Stimulated activated CD8-positive, alpha-beta memory T cell treated with anti-CD3 and anti-CD28 coated beads, Interleukin-7, amount 100 ng/mL, for 1 hour (primary cell): ENCODE measurements at places on chromosomes 4 and X.

DNA sequence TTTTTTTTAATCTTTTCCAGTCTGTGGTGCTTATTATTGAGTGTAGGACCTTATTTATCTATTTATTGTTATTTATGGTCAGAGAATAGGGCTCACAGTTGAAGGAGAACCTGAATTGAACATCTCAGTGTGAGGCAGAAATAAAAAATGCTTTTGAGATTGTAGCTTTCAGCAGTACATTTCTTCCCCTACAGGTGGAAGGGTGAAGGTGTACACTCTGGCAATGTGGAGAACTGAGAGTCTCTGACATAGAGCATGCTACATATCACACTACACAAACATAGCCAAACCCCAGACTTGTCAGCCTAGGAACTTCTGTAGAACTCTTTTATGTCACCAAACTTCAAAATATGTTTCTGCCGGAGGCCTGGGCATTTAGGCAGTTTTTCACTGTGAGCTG lies 140.2 kb downstream of the STIM2 start:
- no peak for DNase-seq

GRCh38 chr4:73533515-73534422 lies 52.2 kb downstream of the AFM start:
- DNase-seq = no peak

GRCh38 chr4:54498661-54499111 lies 159.1 kb upstream of the KIT start:
- no peak for DNase-seq

- DNase-seq = no peak
Observed at GRCh38 chr4:87688316-87688715, 38.2 kb downstream of the DMP1 start.

GRCh38 chr4:188534917-188535316 lies 395.7 kb downstream of the TRIML1 start:
- no peak for DNase-seq

DNA sequence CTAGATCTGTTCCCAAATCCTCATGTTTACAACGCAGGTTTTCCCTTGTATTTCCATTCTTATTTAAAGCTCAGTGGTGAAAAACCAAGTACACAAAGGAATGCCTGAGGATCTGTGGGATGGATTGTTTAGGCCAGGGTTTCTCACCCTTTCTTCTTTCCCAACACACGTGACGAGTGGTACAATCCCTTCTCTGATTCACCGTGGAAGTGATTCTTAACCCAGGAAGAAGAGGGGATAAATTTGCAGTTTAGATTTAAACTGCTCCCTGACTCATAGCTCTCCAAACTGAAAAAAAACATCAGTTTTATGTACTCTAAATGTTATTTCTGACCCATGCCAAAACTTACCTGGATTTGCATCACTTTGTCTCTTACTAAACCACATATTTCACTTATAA lies 17.0 kb downstream of the PAQR3 start:
- DNase-seq = no peak

- DNase-seq = no peak
Observed at GRCh38 chr4:160709026-160709425, 1454.8 kb downstream of the FSTL5 start.

GRCh38 chrX:104330966-104331365 lies 76.2 kb upstream of the ESX1 start:
- DNase-seq = no peak

DNA sequence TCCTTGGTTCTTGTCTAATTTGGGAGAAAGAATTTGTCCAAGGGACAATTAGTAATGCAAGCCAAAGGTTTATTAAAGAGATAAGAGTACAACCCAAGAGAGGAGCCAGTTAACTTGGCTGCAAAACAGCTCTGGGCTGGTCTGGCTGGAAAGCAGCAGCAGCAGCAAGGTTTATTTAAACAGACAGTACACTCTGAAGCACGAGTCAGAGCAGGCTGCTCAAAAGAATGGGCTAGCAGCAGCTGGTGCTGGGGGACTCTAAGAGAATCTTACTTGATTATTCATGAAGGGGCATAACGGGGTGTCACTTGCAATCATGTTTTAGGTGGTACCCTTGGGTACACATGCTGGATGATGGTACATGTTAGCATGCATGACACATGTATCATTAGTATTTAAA lies 17.1 kb upstream of the CT47C1 start:
- no peak for DNase-seq

DNA sequence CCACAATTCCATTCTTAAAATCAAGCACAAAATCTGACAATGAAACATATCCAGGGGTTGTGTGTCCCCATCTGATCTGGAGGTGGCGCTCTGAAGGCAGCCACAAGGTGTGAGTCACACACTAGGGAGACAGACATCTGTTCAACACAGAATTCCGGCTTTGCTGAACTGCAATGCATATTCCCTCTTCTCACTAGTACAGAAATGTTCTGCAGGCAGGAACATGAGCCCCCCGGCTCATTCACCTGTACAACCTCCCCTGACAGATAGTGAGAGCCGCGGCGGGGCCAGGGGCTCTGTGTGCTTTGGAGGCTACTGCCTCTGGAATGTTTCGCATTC lies 41.9 kb downstream of the WDR1 start:
- no peak for DNase-seq

DNA sequence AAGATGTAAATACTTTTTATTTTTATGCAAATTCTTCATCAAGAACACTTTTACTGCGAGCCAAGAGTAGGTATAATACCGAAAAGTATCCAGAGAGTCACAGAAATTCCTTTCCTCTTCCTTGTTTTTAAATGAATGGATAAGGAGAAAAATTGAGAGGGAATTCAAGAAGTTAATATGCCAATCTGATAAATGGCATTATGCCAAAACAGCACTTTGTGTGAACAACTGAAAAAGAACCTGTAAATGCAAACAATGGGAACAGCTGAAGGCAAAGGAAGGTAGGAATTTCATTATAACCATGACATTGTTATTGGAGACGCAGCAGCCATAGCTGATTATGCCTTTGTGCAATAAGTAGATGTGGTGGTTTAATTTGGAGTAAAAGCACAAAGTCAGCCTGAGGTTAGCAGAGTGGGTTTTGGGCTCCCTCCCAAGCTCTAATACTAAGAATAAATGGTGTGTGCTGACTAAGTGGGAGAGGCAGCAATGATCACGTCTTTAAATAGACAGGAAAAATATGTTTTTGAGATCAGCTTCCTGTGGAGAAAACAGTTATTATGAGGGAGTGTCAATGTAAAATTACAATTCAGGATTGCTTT lies 209.8 kb upstream of the NDST4 start:
- DNase-seq = no peak

DNA sequence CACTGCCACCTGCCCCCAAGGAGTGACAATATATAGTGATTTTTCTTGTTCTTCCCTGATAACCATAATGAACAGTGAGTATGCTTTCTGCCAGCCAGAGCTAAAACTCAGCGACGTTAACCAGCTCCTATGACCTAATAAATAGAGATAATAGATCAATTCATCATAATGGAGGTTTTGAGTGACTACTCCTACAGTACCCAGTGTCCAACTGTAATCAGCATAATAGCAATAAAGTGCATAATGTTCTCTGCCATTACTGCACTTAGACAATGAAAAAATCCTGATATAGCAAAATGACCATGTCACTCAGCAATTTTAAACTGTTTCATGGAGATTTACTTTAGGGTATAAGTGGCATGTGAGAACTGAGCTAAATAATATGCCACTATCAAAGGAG lies 20.7 kb upstream of the TXLNG start:
- no peak for DNase-seq

- DNase-seq = no peak
Observed at GRCh38 chr4:6963139-6963611, 53.5 kb downstream of the TBC1D14 start.

- DNase-seq = no peak
Observed at GRCh38 chrX:134247492-134247891, 10.5 kb downstream of the CCDC160 start.

DNA sequence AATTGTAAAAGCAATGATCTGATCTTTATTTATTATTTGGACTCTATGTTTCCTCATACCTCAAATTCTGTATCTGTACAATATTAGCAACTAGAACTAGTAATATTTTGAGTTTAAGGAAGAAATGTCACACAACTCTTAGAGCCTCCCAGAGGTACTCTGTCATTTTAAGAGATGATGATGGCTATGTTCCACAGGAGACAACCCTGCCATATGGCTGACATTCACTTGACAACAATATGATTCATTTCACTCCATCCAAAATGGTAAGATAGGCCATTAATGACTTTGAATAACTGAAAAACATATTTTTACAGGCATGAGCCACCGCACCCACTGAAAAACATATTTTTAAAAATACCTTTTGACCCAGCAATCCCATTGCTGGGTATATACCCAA lies 190.3 kb downstream of the MAML3 start:
- no peak for DNase-seq

DNA sequence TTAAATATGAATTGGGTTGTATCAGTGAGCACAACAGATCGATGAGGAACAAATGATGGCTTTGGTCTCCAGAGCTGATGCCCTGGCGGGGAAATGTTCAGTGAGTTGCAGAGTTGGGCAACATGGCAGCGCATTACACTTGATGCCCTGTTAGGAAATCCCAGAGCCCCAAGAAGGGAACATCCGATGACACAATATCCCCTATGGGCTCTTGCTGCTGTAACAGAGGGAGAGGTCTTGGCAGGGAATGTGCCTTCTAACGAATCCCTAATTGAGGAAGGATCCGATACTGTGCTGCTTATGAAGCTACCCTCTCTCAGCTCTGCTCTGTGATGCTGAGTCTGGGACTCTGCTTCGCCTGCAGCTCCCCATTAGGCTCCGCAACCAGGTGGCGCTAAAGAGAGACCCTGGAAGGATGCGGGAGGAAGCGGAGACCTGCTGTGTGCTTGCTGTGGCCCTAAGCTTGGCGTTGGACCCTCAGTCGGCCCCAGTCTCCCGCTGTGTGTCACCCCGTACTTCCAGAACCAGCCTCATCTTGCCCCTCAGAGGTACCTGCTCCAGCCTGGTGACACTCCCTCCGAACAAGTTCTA lies 38.9 kb downstream of the PDHA1 start:
- peak; percentile 25 for DNase-seq

DNA sequence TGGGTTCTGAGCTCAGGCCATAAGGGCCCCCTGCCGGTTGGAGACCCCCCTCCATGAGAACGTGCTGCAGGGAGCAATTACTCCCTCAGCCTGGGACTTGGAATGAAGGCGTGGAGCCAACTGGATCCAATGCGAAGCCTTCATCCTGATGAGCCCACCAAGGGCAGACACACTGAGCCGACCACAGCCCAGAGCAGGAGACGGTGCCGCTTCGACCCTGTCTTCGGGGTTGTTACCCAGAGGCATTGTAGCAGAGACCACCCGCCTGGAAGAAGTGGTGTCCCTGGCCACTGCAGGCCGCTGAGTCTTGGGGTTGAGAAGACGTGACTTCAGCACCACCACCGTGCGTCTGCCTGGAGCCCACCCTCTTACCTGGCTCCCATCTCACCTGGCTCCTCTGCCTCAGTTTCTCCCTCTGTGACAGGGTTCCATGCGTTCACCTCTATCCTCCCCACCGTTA lies 7.0 kb upstream of the NKX1-1 start:
- no peak for DNase-seq

- DNase-seq = no peak
Observed at GRCh38 chr4:140472156-140472555, 25.9 kb downstream of the MGAT4D start.

DNA sequence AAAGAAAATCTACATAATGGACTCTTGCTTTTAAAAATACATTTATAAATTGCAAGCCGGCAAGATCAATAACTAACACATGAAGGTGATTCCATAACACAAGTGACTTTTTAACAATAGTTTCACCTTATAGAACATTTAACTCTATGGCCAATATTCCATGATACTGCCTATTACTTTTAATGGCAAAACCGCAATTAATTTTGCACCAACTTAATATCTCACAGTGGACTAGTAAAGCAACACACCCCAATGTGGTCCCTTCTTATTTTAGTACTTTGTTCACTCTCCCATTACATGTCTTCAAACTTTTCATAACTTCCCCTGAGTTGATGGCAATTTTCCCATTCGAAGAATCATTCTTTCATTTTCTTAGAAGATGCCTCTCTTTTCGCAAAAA lies 351.6 kb upstream of the F9 start:
- DNase-seq = no peak

DNA sequence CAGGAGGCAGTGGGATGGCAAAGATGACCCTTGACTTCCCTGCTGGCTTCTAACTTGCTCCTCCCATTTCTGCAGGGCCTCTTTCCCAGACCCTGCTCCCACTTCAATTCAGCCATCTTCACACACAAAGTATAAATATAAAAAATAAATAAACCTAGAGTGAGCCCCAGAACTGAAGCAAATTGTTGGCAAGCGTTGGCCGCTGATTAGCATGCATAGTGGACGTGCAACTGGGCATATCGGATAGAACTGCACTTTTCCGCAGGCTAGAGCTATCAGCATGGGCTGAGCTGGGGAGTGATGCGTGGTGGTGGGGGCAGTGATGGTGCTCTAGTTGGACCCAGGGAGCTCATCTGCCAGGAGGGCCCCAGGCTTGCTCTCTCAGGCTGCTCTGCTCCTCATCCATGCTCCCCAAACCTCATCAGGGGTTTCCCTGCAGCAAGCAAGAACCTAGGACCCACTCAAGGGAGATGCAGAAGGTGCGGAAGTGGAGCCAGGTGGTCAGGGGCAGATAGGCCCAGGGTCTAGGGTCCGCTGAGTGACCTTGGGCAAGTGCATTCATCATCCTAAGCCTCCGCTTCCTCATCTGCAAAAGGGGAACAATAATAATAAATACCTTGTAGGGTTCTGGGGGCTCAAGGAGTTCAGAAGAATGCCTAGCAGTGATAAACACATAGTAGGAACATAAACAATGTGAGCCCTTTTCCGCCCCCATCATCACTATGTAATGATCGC lies 146.8 kb upstream of the PJA1 start:
- DNase-seq = no peak

- DNase-seq = no peak
Observed at GRCh38 chrX:46617906-46618305, 44.3 kb downstream of the CHST7 start.

GRCh38 chr4:146235654-146236177 lies 21.4 kb downstream of the REELD1 start:
- no peak for DNase-seq

GRCh38 chr4:30454504-30454903 lies 265.7 kb upstream of the PCDH7 start:
- DNase-seq = no peak

DNA sequence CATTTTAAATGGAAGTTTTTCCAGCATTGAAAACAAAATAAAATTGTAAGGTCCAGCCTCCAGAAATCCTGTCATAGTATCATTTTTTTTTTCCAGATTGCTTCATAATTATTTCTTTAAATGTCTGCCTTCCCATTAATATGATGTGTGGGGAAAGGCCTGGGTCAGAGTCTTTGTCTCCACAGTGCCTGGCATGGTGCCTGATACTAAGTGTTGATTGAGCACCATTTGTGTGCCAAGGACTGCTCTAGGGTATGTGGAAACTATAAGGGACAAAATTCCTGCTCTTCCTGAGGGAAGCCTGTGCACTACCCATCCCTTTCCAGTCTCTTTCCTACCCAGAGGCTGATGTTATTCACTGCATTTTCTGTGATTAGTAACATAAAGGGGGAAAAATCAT lies 53.1 kb upstream of the BEND4 start:
- DNase-seq = no peak

- DNase-seq = no peak
Observed at GRCh38 chrX:110252711-110253110, 65.2 kb downstream of the AMMECR1 start.
